ENCODE measurements at places on chromosomes 5 and 9.

GRCh38 chr5:68225188-68225910 lies 9.8 kb downstream of the PIK3R1 start:
- no peak for DNase-seq

DNA sequence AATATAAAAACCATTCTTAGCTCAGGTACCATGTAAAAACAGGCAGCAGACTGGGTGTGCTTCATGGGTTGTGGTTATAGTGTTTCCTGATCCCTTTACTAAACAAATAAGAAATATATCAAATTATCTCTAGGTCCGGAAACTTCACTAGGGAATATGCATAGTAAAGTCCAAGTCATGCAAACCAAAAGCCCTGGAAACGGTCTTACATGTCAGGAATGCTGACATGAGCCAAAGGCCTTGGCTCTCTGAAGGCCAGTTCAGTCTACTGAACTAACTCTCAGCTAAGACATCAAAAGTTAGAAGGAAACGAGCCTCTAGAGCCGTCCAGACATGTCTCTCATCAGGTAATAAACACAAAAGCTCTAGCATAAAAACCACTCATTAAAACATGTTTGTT lies 778.9 kb upstream of the ZNF608 start:
- DNase-seq, result no peak

- no peak for DNase-seq
Observed at GRCh38 chr9:114834386-114834785, 28.5 kb upstream of the TNFSF15 start.

DNA sequence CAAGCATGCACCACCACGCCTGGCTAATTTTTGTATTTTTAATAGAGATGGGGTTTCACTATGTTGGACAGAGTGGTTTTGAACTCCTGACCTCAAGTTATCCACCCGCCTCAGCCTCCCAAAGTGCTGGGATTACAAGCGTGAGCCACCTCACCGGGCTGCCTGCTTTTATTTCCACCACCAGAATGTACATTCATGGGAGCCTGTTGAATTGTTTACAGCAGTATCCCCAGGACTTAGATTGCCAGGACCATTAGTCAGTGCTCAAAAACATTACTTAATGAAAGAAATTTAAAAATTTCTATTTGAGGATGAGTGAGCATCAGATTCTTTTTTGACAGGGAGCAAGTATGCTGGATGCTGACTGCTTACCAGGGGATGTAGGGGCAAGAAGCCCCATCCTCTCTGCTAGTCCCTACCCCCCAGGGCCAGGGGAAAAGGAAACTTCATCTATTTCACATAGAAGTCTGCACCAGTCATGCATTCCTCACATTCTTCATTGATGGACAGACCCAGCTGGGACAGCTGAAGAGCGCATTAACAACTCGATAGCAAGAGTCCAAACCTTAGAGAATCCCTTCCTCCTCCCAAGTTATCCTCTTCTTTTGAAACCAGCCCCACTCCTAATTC lies 10.3 kb upstream of the RGMB start:
- DNase-seq, result no peak

DNA sequence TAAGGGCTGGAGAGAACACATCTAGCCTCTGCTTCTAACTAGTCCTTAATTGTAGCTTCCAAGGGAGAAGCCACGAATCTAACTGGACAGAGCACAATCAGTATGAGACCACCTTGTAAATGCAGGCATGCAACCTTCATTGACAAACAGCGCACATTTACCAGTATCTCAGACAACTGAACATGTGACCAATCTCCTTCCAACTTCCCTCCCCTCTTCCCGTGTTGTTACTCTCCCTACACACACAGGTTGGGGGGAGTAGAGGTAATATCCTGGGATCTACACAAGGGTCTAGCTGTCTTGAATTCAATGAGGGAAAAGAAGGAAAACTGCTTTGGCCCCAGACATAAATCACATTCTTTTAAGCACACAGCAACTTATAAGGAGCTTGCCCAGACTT lies 77.6 kb downstream of the LIFR start:
- no peak for DNase-seq

DNA sequence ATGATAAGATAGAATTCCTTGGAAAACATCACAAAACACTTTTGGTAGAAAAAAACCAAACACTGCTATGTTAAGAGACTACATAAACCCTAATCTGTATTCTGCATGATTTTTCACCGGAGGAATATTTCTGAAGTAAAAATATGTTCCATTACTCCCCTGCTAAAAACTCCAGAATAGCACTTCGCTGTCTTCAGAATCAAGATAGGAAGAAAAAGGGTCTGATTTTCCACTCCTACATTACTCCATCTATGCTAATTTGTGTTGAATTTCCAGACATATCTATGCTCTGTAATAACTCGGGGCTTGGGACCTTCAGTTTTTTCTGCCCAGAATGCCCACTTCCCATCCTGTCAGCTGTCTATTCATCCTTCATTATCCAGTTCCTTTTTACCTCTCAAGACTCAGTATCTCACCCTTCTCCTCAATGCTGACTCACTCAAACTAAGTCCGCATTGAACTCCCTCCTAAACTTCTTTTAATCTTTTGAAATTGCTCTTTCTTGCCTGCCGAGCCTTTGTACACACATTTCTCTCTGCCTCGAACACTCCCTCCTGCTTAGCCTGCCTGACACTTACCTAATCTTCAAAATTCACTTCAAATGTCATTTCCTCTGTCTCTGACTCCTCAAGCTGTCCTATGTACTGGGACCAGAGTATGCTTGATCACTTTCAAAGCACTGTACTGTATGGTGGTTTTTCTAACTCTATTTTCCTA lies 171.0 kb downstream of the ARRDC3 start:
- DNase-seq, result no peak

Measured in urinary bladder (tissue), 4 donors.